ENCODE measurements at places on chromosomes 3 and 15.

- DNase-seq: no peak
These were observed 1.2 kb downstream of the KNL1 start for GRCh38 chr15:40595219-40595618.

DNA sequence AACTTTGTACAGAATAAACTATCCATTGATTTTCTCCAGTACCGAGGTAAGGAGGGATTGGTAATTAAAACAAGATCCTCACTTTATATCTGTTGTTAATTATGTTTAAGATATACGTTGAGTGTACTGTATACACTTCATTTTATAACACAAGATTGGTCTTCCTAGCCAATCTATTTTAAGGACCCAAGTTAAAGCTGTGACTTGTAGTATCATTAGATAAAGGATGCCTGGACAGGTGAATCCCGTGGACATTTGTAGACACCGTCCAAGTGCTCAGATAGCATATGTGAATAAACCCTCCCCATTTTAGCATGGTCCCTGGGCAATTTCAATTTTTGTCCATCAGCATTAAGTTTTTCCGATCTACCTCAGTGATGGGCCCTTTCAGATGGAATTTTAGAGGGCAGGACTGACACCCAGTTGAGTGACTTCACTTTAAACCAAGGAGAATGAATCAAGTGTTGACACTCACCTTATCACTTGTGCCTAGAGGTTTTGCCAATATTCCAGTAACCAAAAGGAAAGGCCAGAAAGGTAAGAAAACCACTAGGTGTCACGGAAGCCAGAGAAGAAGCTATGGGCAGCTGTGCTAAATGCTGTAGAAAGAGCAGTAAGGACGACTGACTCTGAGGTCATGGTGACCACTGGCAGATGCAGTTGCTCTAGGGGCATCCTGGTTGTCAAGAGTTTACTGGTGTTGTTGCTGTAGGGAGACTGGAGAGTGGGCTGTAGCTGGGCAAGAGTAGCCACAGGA is 9.2 kb downstream of the AHSG start:
- DNase-seq: no peak

DNA sequence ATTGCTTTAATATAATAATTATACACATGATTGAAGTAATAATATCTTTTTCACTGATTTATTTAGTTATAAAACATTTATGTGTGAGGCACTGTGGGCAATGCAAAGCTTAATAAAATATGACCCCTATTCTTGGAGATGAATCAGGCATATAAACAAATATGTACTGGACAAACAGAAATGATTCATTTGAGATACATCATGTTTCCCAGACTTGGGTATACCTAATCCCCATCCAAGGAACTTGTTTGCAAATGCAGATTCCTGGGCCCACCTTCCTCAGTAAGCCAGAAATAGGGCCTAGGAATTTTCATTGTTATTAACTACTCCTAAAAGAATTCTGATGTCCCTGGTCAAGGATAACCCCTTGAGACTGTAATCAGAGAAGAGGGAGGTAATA is 184.2 kb downstream of the CHL1 start:
- no peak for DNase-seq

- DNase-seq: no peak
These were observed 112.5 kb downstream of the CPNE4 start for GRCh38 chr3:131922356-131922755.

DNA sequence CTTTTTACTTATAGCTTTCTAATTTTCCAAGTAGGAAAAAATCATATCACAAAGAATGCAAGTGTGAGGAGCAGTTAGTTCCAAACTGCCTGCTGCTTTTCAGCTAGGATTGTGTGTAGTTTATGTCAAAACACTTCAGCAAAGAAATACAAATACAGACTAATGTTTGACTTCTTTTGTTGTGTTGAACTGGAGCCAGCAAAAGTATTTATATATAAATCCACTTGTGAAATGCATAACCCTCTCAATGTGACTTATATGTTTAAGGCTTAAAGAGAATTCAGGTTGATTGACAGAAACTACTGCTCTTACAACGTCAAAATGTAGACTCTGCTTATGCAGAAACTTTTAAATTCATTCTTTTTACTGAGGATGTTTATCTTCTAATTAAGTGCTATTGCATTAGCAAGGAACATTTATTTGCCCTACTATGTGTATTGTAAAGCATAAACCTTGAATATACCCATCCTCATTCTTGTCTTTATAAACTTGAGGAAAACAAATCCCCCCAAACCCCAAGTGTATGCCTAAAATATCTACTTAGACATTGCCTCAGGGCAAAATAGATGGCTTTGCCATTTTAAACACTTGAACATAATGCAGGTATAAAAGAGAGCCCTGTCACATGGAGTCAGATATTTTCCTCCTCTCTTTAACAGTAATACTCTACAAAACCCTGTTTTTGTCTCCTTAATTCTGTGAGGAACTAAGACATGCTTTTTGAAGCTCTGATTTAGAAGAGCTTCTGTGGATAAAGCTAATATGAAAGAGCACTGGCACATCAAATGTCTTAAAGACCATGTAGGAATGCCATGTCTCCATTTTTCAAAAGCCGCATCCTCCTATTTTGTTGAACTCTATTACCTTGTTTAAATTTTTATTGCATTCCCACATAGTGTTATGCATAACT is 302.8 kb upstream of the TBC1D5 start:
- no peak for DNase-seq

DNA sequence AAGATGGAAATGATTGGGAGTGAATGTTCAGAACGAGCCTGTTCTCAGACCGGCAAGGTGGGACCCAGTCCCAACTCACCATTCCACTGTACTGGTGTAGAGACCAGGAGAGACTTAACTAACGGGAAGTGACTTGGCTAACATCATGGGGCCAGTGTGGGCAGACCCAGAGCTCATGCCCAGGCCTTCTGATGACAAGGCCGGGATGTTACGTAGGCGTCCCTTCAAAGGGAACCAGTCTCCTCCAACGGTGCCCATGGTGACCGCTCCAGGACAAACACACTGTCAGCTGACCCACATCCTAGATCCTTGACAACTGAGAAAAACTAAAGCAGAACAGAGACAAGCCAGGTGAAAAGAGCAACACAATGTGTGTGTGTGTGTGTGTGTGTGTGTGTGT is 128.4 kb upstream of the HACD2 start:
- no peak for DNase-seq

DNA sequence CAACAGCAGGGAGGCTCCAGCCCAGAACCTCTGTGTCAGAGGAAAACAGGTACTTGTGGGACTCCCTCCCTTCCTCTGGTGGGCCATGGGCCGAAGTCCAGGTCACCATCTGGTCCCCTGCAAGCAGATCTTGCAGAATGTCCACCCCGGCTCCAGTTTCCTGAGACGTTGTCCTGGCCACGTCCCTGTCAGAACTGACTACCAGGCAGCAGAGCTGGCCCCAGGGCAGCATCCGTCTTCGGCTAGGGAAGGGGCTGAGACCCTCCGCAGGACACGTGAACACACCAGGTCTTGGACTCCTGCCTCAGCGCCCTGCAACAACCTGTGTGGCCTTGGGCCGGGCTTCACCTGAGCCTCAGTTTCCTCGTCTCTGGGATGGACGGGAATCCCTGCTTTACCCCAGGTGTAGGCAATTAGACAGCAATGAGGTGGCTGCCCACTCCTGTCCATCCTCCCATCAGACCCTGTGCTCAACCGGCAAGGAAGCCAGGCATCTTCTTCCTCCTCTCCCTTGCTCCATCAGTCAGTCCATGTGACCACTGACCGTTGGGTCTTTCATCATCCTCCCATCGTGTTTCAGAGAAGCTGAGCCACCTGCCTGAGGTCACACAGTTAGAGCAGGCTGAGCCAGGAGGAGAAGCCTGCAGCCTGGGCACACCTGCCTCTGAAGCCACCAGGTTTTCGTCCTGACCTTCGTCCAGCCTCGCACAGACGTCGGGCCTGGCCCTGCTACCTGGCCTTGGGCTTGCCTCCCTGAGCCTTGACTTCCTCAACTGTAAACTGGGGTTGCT is 8.9 kb upstream of the PRKCD start:
- DNase-seq: no peak

- no peak for DNase-seq
These were observed 33.8 kb downstream of the TIGIT start for GRCh38 chr3:114327665-114328064.

DNA sequence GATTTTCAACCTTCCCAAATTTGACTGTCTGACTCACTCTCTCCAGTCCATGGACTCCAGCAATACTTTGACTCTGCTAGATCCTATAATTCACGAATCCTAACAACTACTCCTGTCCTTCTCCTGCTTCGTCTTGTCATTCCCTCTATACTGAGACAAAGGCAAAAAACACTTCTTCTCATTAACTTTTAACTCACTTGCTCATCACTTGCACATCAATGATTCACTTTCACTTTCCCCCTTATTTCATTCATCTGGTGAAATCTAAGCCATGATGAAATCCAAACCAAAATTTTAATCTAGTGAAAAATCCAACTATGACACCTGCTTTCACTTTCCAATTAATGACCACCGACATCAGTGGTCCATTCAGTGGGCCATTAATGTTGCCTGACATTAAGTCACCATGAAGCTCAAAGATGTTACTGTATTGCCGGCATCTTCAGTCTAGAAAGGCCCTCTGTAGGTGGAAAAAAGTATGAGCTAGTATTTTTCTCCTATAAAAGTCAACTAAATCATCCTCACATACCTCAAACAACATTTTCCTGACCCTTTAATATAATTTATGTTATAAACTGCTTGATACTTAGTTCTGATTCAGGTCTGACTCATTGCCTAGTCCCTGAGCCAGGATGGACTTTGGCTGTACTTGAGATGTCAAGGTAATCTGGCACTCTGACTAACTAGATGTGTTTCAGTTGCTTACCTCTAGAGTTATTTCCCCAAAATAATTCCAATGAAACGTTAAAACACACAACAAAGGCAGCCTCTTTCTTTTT is 158.6 kb downstream of the CNTN6 start:
- no peak for DNase-seq

- no peak for DNase-seq
These were observed 101.6 kb upstream of the LPP start for GRCh38 chr3:188052169-188053035.
